Islet precursor cell (in vitro differentiated cells): ENCODE measurements at places on chromosomes 2 and 18.

GRCh38 chr18:2036086-2036485, 535.2 kb downstream of the METTL4 start:
- DNase-seq = no peak

DNA sequence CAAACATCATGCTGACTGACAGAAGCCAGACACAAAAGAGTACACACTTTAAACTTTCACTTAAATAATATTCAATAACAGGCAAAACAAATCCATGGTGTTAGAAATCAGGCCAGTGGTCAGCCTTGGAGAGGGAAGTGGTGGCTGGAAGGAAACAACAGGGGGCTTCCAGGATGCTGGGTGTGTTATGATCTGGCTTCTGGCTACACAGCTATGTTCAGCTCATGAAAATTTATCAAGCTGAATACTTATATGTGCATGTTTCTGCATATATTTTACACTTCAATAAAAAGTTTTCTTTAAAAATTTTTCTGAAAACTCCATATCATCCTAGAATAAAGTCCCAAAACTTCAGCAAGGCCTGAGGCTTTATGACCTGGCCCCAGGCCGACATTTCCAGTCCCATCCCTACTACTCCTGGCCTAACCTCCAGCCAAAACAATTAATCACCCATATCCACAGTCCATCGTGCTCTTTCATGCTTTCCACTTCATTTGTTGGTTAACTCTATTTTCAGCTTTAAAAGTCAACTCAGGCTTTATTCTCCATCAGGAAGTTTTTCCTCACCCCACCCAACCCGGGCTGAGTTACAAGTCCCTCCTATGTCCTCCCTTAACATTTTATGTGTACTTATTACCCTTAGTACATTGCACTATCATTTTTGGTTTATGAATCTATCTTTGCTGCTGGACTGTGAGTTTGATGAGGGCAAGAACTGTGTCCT, 27.9 kb upstream of the SPTBN1 start:
- DNase-seq = no peak

DNA sequence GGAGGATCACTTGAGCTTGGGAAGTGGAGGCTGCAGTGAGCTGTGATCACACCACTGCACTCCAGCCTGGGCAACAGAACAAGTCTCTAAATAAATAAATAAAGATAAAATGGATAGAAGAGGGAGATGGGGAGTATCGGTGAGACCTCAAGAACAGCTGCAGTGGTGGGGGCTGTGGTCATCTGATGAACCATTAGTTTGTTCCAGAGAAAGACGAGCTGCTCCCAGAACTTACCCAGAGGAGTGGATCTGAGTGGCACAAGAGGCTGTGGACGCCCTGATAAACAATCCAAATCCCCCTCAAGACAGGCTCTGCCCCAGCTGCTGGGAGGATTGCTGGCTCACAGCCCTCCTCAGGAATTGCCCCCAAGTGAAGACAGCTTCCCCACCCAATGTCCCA, 26.7 kb downstream of the TMEM127 start:
- no peak for DNase-seq

DNA sequence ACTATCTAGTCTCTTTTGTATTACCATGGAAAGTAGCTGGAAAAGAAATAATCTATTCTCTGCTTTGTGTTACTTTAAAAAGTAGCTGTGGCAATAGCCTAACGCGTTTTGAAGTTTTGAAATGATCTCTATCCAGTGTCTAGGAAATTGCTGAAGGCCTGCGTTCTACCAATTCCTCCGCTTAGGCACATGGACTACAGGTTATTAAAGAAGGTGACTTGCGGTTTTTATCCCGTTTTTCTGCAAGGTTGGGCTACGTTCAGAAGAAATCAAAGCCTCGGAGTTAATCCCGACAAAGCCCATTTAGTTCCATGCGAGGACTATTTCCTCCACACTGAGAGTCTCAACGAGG, 636 bp upstream of the UBXN4 start:
- DNase-seq = no peak

GRCh38 chr2:109549016-109549590, 64.7 kb downstream of the SEPTIN10 start:
- no peak for DNase-seq

DNA sequence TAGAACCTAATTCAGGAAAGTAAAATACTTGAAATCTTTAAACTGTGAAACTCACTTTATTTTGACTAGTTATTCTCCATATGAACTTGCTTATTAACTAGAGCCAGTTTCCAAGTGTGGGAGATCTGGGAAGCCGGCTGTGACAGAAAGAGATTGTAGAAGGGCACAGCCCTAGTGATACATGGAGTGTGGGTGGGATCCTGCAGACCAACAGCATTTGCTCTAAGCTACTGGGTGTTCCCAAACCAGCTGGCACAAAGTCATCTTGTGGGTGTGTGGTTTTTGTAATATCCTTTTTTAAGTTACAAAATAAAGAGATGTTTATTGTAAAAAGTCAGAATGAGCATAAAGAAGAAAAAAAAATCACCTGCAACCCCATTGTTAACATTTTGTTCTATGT, 3.4 kb downstream of the DUSP19 start:
- no peak for DNase-seq

GRCh38 chr2:154532763-154533162, 165.7 kb upstream of the KCNJ3 start:
- no peak for DNase-seq

DNA sequence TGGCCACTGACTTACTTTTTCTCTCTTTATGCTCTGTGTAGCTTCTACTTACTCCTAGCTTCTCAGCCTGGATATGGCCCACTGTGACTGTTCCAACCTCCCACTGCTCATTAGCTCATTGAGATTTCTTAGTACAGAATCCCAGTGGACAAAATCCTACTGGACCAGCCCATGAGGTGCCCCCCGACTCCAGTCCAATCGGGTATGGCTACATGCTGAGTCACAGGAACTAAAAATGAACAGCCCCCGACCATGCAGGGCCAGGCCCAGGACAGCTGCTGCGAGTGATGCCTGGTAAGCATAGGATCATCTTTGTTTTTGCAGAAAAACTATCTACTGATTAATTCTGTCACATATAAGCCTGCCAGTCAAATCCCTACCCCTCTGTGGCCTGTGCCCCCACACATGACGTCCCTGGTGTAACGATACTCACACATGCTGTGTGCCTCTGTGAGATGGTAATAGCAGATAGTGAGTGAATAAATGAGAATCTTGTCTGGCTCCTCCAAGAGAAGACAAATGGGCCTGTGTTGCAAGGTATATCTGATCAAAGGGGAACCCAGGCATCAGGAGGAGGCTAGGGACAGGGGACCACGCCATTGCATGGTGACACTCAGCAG, 85.9 kb upstream of the KLF7 start:
- DNase-seq = peak; percentile 54

- no peak for DNase-seq
These were observed 426.2 kb upstream of the MEX3C start for GRCh38 chr18:51623653-51624052.

DNA sequence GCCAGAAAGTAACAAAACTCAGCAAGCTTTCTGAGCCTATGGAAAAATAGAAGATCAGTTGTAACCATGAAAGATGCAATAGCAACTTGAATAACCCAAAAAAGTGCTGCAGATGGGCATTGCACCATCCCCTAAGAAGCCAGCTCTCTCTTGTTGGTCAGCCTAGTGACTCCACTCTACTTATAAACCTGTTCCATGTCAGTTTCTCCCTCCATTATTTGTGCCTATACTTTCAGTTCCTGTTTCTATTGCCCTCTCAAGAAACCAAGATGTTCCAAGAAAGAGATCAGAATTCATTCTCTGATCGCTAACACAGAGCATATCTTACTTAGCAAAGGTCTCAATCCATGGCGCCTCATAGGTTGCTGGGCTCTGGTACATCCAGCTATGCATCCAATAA, 170.3 kb upstream of the MAP2 start:
- DNase-seq = no peak

DNA sequence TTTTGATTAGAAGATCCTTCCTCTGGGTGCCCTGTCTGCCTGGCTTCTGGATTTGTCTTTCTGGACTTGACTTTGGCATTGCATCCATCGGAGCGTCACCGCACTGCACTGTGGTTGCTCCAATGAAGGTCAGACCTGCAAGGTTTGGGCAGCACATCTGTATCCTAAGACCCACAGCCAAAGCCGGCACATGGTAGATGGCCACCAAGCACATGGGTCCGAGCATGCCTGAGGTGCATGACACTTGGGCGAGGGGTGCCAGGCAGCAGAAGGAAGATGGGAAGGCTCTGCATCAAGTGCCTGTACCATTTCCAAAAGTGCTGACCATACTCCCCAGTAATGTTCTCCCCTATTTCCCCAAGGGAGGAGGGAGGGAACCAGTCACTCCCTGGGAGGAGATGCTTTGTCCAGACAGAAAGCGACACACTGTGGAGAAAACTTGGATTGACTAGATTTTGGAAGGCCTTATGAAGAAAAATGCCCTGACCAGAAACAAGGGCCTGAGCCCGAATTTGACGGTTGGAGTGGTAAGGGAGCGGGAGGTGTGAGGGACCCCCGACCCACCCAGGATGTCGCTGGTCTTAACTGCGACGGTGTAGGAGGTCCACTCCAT, 149.9 kb downstream of the LOXHD1 start:
- DNase-seq = no peak

GRCh38 chr2:129768485-129769184, 210.8 kb upstream of the RAB6C start:
- DNase-seq = peak; percentile 29

- peak; percentile 27 for DNase-seq
These were observed 238.7 kb upstream of the SALL3 start for GRCh38 chr18:78740876-78741275.

DNA sequence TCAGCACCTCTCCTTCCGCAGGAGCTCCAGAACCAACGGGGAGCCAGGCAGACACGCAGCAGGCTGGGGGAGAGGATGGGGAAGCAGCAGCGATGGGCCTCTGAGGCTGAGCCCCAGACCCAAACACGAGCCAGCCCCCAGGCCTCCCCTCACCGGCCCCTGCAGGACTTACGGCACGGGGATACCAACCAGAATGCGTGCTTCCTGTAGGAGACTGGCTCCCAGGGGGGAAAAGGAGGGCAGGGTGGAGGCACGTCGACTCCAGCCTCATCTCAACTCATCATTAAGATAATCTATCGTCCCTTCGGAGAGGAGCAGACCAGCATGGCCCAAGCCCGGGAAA, 495.1 kb upstream of the MYT1L start:
- peak; percentile 27 for DNase-seq

- DNase-seq = no peak
These were observed 46.9 kb upstream of the POMC start for GRCh38 chr2:25215232-25215631.

- no peak for DNase-seq
These were observed 46.7 kb downstream of the PLA2R1 start for GRCh38 chr2:160015746-160016145.

GRCh38 chr2:207844648-207845047, 74.9 kb upstream of the FZD5 start:
- no peak for DNase-seq

GRCh38 chr2:221484761-221485502, 87.2 kb downstream of the EPHA4 start:
- no peak for DNase-seq

GRCh38 chr2:40371525-40372282, 80.2 kb downstream of the SLC8A1 start:
- DNase-seq = peak; percentile 88

DNA sequence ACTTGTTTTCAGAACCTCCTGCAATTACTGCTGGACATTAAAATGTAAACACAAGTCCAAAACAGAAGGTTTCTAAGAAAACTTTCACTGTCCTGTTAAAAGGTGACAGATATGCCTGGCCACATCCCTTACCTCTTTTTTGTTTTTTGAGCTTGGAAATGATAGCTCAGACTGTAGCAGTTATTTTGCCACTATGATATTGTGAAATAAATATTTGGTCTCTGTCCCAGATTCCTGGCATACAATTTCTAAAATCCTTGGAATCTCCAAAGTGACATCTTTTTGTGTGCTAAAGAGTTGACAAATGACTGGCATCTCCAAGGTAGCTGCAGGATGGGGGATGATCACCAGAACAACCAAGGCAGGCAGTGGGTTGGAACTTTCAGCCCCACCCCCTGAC, 16.8 kb downstream of the TPGS2 start:
- no peak for DNase-seq

DNA sequence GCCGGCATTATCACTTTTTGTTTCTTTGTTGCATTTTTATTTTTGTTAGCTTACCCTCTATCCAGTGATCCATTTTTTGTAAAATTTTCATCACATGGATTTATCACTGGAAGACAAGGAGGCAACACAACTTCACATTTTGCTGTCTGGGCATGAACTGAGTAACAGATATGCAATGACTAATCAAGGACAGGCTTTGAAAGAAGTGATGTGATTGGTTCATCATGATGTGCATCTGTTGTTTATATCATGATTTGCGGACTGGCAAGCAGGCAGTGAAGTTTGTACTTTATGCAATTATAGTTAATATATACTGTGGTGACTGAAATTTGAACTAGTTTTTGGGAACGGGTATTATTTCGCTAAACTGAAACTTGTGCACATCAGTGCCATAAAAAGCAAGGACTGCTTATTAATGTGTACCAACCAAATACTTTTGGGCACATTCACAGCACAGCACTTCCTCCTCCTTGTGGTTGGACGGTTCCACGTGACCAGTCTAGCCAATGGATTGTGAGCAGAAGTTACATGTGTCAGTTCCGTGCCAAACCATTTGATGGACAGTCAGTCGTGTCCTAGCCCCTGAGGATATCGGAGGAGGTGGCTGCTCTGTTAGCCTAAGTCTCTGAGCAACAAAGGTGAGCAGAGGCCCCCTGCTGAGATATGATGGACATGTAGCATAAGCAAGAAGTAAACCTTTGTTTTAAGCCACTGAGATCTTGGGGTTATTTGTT, 201.4 kb upstream of the SIX2 start:
- no peak for DNase-seq

DNA sequence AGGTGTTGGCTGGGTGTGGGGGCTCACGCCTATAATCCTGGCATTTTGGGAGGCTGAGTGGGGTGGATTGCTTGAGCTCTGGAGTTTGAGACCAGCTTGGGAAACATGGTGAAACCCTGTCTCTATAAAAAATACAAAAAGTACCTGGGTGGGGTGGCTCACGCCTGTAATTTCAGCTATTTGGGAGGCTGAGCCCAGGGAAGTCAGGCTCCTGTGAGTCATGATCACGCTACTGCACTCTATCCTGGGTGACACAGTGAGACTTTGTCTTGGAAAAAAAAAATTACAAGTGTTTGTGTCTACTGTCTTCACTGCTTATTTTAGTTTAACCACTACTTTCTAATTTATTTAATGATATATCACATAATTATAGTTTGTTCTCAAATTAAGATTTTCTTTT, 62.7 kb upstream of the DOCK10 start:
- peak; percentile 63 for DNase-seq

DNA sequence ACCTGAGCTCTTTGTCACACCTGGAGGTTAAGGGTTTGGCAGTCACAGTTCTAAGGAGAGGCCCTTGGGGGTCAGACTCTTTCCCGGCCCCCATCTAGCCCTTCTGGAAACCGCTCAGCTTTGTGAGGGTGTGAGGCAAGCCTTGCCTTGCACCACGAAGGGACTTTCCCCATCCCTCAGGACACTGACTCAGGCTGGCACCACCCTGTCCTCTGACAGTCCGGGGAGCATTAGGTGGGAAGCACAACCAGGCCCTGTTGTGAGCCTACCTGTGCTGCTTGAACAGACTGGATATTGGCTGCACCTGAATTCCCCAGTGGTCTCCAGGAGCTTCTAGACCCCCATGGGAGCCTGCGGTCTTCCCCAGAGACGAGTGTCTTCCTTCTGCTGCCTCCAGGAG, 47.0 kb upstream of the GBX2 start:
- no peak for DNase-seq
